T-helper 17 cell (primary cell): ENCODE measurements at places on chromosomes 13 and 19.
A peak's percentile ranks its signal among the peaks of the same experiment; 100 is the strongest.

DNA sequence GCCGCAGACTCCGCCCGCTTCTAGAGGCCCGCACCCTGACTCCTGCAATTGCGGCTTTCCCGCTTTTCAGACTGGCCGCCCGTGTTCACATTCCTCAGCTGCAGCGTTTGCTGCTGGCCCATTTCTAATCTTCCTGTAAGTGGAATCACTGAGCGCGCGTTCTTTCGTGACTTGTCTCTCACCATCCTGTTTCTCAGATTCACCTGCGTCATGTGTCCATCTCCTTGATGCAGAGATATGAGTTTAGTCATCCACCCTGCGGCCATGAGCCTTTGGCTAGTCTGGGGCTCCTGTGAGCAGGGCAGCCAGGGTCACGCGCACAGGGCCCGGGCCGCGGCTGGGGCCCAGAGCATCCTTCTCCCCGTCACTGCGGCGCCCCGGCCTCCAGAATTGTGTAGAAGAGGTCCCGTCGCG is 110.0 kb downstream of the CRYL1 start:
- DNase-seq, result no peak

- no peak for DNase-seq
Measured at GRCh38 chr19:39847525-39847924, 1.3 kb upstream of the FBL start.

DNA sequence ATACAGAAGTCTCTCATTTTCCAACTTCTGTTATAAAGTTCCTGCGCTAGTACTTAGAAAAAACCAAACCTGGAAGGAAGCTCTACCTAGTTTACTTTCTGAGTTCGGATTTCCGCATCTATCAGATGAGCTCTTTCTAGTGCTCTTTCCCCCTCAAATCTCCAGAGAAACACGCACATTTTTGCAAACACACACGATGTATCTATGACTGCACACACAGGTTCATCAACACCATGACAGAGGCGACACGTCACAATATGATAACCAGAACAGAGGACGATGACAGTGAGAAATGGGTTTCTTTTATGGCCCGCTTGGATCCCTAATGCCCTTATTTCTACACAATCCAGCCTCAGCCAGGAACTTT is 629 bp upstream of the LRRC63 start:
- DNase-seq, result no peak

- no peak for DNase-seq
Measured at GRCh38 chr19:12202250-12202649, 39.4 kb downstream of the ZNF136 start.

DNA sequence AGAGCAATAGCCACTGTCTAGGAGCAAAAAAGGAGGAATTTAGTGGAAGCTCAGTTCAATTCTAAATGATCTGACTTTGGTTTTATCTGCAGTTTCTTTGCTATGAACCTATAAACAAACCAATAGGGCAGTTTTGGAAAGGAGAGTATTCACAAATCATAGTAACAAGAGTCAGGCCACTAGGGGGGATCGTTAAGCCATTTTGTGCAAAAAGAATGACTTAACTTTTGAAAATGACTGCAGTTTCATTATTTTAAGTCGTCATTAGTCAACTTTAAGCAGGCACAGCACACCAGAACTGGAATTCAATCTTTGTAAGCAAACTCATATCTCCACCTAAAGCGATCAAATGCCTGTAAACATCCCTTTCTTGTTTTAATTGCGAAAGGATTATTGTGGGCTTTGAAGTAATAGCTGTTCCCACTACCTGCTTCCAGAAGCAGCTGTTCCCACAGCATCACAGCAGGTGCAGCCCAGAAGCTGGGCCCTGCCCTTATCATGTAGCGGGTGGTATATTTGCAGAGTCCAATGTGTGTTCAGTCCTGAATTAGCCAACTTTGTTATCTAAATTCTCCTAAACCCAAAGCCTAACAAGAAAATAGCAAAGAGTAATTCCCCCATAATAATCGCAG is 51.5 kb downstream of the SOX21 start:
- DNase-seq, result no peak

DNA sequence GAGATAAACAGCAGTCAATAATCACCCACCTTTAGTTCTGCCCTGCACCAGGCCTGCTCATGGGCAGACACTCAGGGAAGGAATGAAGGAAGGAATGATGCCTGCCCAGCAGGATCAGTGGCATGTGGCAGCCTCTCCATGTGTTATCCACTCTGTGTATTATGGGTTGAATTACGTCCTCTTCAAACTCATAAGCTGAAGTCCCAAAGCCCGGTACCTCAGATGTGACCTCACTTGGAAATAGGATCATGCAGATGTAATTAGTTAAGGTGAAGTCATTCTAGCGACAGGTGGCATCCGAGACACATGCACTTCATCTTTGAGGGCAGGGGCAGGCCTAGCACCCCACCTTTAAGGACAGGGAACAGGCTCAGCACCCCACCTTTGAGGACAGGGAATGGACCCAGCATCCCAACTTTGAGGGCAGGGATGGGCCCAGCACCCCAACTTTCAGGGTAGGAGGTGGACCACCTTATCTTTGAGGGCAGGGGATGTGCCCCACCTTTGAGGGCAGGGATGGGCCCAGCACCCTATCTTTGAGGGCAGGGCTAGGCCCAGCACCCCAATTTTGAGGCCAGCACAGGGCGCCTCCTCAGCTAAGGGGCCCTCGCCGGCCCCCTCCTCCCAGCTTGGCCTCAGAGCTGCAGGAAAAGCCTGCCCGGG is 127.6 kb downstream of the URI1 start:
- no peak for DNase-seq

DNA sequence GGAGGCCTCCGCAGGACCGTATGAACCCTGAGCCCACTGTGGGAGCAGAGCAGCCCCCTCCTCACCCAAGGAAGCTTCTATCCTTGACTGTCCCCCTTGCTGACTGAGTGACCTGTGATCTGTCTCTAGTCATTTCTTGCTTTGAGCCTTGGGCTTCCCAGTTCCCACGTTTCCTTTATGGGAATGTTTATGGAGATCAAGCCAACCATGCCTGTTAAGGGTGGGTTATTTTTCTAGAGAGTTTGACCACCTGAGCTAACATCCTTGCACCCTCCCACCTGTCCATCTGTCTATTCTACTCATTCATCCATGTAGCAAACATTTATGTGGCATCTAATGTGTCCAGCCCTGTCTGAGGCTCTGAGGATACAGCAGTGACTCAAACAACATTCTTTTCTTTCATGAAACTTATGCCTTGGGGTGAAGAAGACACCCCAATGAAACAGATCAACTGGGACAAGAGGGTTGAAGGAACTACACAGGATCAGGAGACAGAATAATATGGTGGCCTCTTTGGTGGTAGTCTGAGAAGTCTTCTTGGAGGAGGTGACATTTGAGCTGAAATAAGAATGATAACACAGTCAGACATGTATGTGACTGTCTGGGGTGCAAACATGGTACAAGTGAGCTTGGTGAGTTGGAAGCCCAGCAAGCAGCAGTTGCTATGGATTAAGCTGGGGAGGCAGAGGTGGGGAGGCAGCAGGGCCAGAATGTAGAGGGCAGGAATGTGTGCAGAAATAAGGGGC is 30.5 kb downstream of the CERS4 start:
- no peak for DNase-seq

- DNase-seq, result no peak
Measured at GRCh38 chr19:33493401-33494275, 28.0 kb downstream of the PEPD start.

DNA sequence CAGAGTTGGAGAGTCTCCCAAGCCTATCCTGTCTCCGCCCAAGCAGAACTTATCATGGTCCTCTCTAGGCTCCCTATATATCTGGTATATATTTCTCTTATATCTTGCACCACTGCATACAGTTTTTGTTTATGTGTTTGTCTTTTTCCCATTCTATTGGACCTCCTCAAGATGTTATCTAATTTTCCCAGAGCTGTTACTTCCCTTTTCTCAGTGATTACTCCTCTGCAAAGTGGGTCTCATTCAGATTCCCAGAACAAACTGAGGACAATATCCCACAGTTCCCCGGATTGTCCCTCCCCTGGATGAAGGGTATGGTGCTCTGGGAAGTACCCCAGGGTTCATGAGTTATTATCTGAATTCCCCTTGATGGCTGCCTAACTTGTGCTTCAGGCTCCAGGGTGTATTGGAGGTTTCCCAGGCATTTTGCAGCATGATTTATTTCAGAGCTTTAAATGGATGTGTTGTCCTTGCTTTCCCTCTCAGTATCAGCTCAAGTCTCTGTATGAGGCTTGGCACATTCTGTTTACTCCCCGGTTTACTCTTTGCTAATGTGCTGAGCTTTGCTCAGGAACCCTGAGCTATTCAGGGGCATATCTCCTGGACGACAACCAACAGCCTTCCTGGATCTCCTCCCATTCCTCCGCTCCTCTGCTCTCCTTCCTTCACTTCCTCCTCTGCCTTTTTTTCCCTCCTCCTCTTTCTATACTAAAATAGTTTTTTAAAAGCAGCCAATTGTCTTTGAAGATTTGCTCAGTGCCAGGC is 329.3 kb downstream of the SPRY2 start:
- DNase-seq, result no peak

DNA sequence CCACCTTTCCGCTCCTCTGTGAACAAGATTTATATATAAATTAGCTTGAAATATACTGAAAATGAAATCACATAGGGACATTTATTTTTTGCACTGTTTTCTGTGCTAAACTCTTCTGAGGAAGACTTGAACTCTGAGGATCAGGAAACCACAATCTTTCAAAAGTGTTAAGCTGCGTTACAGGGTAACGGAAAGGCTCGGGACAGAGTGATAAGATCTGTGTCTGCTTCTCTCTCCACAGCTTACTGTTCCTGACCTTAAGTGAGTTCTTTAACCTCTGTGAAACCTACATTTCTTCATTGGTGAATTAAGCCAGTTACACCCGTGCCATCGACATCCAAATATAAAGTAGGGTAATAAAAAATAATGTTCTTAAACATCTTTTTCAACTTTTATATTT is 38.9 kb downstream of the DACH1 start:
- no peak for DNase-seq

DNA sequence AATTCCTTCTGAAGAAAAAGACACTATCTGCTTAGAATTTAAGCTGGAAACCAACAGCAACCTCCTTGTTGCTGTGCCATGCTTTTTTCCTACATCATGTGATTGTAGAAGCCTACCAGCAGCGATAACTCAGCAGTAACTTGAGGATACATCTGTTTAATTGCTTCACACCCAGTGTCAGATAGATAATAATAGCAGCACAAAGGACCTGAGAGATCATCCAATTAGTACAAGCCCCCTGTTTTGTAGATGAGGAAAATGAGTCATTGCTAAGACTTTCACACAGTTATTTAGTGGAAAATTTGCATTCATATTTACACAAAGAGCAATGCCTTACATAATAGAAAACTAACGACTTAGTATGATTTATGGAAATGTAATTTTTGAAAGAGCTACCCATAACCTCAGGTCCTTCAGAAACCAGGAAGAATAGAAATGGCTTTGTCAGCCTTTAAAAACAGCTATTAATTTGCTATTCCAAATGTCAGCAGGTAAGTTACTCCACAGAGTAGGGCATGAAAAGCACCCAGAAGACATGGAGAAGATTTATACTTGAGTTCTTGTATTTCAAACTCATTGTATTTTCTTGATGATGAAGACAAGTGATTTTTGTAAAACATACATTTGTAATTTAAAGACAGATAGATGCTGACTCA is 93.7 kb upstream of the SGCG start:
- DNase-seq, result no peak

GRCh38 chr19:58581227-58582141 is 8.3 kb upstream of the MZF1 start:
- peak; percentile 78 for DNase-seq

DNA sequence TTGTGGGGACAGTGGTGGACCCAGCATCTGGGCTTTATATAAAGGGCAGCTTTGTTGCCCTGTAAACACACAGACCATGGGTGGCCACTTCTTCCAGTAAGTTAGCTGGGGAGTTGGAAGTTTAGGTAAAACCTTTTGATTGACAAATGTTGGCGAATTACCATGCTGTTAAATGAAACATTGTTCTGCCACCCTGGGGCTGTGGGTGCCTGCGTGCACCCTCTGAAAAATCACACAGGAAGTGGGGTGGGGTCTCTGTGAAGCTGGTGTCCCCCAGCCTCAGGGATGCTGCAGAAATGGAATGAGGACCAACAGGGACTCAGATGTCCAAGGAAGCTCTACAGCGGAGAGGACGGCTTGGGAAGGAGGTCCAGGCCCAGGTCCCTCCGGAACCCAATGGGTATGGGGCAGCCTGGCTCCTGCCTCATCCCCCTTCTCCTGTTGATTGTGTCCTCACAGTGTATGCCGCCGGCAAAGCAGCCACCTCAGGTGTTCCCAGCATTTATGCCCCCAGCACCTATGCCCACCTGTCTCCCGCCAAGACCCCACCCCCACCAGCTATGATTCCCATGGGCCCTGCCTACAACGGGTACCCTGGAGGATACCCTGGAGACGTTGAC is 2.8 kb upstream of the USF2 start:
- no peak for DNase-seq

GRCh38 chr13:65605396-65605795 is 1624.7 kb downstream of the PCDH9 start:
- no peak for DNase-seq

DNA sequence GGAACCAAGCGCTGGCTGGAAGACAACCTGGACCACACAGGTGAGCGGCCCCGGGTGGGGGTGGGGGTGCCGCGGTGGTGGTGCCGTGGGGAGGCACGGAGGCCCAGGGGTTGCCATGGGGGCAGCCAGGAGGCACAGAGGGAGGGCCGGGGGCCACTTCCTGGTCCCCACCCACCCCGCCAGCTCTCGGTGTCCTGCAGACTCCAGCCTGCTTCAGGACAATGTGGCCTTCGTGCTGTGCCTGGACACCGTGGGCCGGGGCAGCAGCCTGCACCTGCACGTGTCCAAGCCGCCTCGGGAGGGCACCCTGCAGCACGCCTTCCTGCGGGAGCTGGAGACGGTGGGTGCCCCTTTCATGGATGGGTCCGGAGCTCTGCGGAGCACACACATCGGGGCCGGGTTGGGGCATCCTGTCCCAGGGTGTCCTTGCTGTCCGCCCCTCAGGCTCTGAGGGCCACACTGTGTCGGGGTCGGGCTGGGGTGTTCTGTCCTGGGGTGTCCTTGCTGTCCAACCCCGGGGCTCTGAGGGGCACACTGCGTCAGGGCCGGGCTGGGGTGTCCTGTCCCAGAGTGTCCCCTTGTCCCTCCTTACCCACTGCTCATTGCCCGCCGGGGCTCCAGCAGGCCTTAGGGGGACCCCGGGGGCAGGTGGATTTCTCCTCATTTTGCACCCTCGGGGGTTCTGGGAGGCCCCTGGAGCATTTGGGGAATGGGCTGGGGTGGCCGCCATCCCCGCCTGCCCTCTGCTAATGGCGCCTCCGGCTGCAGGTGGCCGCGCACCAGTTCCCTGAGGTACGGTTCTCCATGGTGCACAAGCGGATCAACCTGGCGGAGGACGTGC is 18.3 kb downstream of the NCLN start:
- no peak for DNase-seq

GRCh38 chr13:53405616-53406015 is 377.0 kb downstream of the OLFM4 start:
- DNase-seq, result no peak

- DNase-seq, result no peak
Measured at GRCh38 chr13:74068471-74068870, 65.7 kb downstream of the KLF12 start.
